ENCODE measurements at places on chromosomes 2 and 18.

DNA sequence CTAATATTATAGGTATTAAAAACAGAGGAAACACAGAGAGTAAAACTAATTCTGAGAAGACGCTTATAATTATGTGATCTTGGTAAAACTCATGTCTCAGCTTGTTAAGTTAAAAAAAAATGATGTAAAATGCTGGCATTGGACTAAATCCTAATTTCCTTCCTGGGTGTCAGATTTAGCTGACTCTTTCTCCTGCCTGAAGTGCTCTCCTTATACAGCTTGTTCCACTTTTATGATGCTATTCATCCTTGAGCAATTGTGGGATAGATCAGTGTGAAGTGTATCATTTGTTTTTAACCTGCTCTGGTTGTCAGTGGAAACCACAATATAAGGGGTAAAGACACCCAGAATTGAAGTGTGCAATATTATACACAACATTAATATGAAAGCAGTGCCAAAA lies 84.9 kb downstream of the EFEMP1 start:
- DNase-seq = no peak

- DNase-seq = no peak
Observed at GRCh38 chr2:54122939-54123338, 7.5 kb downstream of the ACYP2 start.

GRCh38 chr2:177398791-177399190 lies 6.2 kb downstream of the AGPS start:
- no peak for DNase-seq

GRCh38 chr2:212073360-212073759 lies 465.2 kb downstream of the ERBB4 start:
- DNase-seq = no peak

DNA sequence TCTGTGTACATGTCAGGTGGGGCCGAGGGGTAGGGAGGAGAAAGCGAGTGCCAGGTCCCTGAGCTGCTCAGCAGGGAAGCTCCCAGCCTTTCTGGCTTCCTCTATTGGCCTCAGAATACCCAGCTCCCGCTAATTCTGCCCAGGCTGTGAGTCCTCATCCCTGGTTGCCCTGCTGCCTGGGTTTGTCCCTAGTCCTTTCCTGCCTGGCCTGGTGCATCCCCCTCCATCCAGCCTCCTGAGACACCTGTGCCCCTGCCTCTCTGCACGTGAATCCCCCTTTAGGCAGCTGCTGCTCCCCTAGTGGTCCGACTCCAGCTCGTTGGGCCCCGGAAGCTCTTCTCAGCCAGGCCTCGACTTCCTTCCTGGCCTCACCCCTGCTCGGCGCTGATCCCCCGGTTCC lies 54.6 kb downstream of the INHBB start:
- no peak for DNase-seq

DNA sequence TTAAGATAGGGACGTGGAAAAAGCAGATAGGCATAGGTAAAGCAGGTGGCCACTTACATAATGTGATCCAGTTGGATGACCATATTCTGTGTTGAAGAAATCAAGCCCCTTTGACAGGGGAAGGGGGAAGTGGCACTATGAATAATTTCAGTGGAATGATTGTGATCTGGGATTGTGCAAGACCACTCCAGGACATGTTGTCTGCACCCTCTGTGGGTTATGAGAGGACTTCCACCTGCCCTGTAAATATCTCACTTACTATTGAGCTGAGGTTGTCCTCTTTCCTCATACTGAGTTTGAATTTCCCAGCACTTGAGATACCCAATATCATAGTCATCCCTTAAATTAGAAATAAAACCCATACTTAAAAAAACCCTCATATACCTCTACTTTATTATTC lies 220.7 kb downstream of the IRS1 start:
- DNase-seq = no peak

DNA sequence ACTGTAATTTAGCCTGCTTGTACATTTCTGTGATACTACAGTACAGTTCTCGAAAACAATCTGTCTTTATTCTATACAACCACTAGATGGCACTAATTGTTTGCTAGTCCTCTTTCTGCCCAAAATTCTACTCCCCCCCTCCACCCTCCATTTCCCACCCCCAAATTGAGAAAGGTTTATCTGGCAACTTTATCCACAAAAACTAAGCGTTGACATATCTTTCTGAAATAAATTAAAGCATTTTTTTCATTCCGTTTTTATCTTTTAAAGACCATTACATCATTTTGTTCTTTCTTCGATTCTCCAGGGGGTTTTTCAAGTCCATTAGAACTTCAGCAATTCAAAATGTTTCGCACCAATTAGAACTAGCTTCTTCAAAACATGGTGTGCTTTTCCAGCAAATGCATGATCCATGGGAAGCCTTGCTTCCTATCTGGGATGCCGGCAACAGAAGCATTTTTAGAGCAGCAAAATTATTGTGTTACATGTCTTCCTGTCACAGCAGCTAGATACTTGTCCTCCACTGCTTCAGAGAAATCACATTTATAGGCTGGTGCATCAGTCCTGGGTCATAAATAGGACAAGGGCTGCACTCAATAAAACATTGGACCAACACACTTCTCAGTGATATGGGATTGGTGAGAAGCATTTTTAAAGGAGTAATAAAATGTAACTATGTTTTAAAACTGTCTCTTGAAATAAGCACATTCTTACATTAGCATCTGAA lies 241.3 kb downstream of the PAX3 start:
- peak; percentile 5 for DNase-seq
